ENCODE measurements at places on chromosomes 11 and 22.

GRCh38 chr11:1057806-1058205 is 16.9 kb upstream of the MUC2 start:
- DNase-seq, result no peak

GRCh38 chr11:33724644-33725035 is 11.6 kb downstream of the CD59 start:
- DNase-seq, result no peak

DNA sequence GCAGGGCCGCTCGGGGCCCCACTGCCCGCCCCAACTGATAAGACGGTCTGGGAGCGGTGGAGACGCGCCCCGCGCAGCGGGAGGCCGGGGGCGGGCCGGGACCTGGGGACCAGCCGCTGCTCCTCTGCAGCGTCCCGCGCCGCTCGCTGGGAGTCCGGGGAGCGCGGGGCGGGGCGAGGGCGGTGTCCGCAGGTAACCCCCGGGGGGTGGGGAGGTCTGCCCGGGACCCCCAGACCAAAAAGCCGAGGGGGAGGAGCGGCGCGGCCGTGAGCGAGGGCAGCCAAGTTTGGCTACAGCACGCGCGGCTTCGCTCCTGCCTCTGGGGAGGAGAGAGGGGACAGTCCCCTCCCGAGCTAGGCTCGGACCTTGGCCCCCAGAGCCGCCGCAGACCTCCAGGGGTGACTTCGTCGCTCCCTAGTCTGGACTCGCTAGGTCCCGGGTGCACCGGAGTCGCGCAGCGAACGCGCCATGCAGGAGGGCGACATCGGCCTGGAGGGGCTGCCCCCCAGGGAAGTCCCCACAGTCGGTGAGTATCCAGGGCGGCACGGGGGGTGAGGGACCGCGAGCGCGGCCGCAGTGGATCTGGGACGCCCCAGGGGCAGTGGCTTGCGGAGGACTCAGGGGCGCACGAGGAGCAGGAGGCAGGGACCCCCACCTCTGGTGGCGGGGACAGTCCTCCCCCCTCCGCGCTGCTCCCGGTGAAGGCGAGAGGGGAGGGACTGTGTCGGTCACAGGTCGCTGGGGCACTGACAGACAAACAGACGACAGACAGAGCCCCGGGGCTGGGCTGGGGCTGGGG is 92.3 kb upstream of the ANO1 start:
- DNase-seq, result no peak

DNA sequence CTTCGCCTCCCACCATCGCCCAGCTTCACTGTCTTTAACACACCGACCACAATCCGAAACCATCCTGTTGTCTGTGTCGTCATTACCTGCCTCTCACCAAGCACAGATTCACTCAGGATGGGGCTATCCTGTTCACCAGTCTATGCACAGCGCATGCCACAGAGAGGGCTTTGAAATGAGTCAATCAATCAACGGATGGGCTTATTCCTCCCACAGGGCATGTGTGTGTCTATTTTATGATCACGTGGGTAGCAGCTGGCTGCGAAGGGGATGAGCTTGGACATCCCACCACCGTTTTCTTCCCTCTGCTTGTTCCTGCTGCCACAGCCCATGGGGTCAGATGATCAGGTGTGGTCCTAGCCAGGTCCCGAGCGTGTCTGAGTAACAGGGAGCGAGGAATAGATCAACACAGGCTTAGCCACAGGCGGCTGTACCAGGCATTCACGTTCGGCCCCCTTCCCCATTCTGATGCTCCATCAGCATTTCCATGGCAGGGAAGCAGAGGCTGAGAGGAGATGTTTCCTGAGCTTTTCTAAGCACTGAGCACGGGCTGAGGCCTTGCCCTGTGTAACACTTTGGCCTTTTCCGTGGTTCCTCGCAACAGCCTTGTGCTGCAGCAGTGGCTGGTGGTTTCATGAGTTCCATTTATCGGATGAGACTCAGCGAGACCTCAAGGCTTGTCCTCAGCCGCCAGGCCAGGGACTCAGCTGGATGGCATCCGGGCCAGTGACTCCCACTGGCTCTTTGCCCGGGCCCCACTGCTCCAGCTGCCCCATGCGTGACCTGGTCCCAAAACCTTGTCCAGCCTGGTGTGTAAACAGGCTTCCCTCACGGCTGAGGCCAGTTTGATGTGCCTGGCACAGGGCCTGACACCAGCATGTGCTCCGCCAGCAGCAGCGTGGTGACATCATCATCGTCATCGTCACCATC is 48.1 kb upstream of the FGF3 start:
- no peak for DNase-seq

DNA sequence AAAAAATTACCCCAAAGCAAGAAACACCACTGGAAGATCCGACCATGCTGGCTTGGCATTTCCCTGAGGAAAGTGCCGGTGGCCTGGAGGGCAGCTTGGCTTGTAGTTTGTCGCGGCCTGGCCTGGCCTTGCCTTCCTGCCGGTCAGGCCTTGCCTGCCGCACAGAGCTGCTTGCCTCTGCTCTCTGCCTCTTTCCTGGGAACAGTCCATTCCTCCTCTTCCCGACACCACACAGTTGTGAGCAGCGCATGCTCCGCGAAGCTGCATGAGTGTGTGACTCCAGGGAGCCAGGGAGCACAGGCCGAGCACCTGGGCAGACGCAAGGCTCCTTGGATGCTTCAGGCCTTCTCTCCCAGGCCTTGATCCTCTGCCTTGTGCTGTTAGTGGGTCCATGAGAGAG is 19.8 kb downstream of the CTTN start:
- DNase-seq, result no peak

Data from stimulated activated CD8-positive, alpha-beta memory T cell treated with anti-CD3 and anti-CD28 coated beads, Interleukin-4, amount 100 ng/mL, for 4 hours (primary cell).